T-helper 2 cell (primary cell): ENCODE measurements at places on chromosomes 2 and 18.

- no peak for DNase-seq
Measured at GRCh38 chr2:72136331-72136730, 11.3 kb downstream of the CYP26B1 start.

DNA sequence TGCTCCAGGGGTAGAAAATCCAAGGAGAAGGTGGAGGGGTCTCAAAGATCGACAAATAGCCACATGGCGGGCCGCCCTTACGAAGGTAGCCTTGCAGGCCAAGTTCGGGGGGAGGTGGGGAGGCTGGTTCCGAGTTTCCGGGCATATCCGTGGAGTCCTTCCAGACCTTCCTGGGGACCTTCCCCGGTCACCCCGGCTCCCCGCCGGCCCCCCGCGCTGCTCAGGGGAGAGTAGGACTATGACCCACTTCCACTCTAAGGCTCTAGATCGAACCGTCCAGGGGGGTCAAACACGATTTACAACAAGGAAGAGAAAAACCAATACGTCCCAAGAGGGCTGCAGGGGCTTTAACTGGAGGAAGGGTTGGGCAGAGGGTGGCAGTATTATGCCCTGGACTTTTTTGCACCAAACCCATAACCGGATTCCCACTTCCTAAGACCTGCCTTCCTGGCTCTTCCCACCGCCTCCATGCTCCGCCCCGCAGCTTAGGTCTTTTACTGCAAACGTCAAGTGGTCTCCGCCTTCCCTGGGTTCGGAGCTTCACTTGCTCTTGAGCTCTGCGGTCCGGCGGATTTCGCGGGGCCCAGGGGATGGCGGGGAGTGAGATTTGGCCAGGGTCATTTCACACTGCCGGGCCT is 779 bp upstream of the LYPD6 start:
- DNase-seq = no peak

DNA sequence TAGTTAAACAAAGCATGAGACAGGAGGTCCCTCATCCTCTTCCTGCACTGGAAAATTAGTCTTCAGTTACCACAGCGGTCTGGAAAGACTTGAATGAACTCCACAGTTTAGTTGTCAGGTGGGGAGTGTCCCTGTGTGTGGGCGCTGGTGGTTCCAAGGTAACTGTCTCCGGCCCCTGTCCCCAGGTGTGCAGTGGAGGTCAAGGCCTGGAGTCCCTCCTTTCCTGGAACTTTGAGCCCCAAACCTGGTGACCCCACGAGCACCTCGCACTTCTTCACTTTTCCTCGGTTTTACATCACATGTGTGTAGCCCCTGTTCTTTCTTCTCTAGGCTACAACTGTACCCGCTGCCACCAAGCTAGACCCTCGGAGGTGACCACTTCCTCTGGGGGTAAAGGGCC is 28.0 kb upstream of the INHBB start:
- no peak for DNase-seq

DNA sequence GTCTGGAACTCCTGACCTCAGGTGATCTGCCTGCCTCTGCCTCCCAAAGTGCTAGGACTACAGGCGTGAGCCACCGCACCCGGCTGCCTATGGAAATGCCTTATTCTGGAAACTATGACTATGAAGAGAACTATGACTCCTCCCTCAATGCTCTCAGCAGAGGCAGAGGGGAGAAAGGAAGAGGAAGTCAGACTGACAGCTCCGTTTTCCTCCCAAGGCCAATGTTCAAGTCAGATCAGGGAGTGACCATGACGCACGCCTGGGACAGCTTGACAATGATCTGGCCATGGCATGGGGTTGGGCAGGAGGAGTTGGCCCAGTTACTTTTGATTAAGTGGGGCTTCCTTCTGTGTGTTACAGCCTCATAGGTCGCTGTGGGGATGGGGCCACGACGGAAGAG is 44.3 kb upstream of the MRPL33 start:
- no peak for DNase-seq

DNA sequence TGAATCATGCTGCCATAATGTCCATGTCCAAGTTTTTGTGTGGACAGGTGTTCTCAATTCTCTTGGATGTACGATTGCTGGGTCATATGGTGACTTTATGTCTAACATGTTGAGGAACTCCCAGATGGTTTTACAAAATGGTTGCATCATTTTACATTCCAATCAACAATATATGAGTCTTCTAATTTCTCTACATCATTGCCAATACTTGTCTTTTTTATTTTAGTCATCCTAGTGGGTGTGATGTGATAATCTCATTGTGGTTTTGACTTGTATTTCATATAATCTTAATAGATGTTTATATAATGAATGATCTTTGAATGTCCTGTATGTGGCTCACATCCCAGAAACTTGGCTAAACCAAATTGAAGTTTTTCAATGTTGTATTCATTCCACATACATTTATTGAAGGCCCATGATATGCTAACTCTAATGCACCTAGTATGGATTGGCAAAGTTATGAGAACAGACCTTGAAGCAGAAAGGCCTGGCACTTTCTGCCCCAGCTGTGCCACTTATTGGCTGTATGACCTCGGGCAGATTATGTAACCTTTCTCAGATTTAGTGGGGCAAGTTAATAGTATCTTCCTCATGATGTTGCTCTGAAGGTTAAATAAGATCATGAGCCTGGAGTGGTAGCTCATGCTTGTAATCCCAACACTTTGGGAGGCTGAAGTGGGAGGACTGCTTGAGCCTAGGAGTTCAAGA is 205.4 kb downstream of the RAB3GAP1 start:
- no peak for DNase-seq

- no peak for DNase-seq
Measured at GRCh38 chr2:29262681-29263260, 147.6 kb downstream of the CLIP4 start.

DNA sequence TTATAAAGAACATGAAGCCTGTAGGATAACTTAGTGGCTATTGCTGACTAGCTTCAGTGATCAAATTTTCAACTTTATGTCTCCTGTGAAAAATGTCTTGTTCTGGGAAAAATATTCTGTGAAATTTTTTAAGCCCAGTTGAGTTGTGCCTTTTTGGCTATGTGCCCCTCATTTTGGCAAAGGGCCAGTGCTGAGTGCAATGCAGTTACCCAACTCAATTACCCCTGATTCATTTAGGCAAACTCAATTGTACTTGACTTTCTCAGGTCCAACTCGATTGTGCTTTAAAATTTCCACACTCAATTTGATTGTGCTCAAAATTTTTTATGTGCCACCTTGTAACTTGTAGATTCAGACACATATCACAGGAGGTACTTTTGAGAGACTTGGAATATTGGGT is 548.8 kb upstream of the NRP2 start:
- DNase-seq = no peak

DNA sequence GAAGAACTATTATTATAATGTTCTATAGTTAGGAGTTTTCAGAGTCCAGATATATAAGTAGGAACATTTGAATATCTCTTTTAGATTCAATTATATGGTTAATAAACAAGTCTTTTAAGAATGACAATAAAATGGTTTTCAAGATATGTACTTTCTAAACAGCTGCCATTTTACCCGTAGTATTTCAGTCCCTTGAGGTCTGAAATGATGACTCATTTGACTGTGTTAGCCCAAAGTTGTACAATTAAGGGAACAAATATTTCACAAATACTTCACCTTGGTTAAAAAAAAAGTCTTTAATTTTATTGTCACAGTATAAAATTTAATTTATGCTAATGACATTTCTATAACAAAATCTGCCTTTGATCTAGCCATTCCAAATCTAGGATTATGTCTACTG is 91.6 kb upstream of the TANK start:
- DNase-seq = no peak

- DNase-seq = no peak
Measured at GRCh38 chr2:179682756-179683155, 178.7 kb downstream of the ZNF385B start.

- no peak for DNase-seq
Measured at GRCh38 chr2:192327576-192327975, 132.8 kb upstream of the TMEFF2 start.

GRCh38 chr18:44725300-44726058 is 44.8 kb downstream of the SETBP1 start:
- no peak for DNase-seq

GRCh38 chr2:121479882-121480522 is 50.7 kb upstream of the RNU4ATAC start:
- no peak for DNase-seq

DNA sequence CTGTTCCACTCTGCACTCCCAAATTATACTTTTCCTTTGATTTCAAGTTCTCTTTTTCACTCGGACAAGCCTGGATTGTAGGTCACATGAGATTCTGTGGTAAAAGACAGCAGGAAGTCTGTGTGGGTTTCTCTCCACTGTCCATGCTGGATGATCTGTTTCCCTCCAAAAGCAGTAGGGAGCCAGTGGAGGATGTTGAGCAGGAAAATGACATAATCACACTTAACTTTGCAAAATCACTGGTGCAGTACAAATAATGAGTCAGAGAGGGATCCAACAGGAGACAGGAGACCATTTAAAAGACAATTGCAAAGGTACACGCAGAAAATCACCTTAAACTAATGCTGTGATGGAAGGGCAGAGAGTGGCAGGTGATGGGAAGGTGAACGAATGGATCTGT is 301.3 kb downstream of the ZNF407 start:
- no peak for DNase-seq

DNA sequence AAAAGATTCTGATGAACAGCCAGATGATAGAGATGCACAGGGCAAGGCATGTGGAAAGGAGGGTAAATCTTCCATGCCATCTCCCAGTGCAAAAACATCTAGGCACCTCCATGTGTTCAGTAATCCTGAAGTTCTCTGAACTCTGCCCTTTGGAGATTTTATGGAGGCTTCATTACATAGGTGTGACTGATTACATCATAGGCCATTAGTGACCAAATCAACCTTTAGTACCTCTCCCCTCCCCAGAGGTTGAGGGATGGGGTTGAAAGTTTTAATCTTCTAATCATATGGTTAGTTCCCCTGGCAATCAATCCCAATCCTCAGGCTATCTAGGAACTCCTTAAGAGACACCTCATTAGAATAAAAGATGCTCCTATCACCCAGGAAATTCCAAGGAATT is 2190.2 kb upstream of the PIK3C3 start:
- no peak for DNase-seq

DNA sequence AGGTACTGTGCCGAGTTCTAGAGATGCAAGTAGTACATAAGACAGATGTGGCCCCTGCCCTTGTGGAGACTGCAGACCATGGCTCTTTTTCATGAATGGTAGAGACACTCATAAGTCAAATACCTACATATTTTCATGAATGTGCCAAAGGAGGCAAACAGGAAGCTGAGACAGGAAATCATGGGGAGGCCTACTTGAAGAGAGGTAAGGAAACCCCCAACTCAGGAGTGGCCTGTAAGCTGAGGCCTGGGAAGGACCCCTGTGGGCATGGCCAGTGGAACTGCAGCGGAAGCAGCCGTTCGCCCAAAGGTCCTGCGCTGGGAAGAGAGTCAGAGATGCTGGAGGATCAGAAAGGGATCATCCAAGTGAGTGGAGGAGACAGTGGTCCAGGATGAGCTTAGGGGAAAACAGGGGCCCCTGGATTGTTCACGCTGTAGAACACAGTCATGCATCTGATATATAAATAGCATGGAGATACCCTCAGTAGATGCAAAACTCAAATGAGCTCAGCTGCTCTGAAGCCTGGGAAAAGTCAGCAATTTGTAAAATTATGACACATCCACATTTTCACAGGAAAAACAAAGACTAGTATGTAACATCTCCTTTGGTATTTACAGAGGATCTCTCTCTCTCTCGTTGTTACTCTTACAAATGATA is 228.9 kb downstream of the NEDD4L start:
- no peak for DNase-seq

DNA sequence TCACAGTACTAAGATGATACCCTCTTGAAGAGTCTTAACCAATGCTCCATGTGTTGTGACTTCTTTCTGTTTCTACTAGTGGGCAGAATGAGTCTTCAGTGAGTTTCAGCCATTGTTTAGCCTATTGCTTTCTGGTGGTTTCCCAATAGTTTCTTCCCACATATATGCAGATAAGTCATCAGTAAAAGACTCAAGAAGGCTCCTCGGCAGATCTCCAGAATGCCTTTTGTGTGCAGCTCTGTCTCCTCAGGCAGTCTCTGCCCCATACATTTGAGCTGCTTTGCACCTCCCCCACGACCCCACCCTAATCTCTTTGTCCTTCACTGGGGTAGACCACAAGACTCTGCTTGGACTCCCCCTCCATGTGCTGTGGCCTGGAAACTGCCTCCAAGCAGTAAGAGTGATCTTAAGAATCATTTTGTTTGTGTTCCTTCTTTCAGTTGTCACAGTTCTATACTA is 71.6 kb upstream of the CHRNA1 start:
- no peak for DNase-seq

GRCh38 chr18:58645398-58645797 is 16.5 kb upstream of the ALPK2 start:
- DNase-seq = no peak

GRCh38 chr2:229296016-229296415 is 24.9 kb upstream of the PID1 start:
- no peak for DNase-seq

DNA sequence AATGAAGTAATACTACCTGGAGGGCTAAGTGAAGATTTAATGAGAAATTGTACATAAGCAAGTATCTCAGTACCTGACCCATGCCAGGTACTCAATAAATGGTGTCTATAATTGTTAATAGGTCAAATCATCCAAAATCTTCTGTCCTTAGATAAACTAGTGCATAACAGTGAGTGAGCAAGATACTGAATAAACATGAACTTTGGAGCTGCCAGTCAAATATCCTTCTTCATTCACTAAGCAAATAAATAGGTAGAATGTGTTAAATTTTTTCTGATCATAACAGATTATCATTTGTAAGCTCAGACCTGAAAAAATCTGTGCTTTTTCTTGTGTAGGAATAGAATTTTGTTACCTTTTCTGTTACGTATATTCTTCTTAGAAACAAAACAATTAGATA is 39.6 kb downstream of the RAB3GAP1 start:
- DNase-seq = no peak

GRCh38 chr18:11859903-11860407 is 8.7 kb downstream of the CHMP1B start:
- DNase-seq = no peak

DNA sequence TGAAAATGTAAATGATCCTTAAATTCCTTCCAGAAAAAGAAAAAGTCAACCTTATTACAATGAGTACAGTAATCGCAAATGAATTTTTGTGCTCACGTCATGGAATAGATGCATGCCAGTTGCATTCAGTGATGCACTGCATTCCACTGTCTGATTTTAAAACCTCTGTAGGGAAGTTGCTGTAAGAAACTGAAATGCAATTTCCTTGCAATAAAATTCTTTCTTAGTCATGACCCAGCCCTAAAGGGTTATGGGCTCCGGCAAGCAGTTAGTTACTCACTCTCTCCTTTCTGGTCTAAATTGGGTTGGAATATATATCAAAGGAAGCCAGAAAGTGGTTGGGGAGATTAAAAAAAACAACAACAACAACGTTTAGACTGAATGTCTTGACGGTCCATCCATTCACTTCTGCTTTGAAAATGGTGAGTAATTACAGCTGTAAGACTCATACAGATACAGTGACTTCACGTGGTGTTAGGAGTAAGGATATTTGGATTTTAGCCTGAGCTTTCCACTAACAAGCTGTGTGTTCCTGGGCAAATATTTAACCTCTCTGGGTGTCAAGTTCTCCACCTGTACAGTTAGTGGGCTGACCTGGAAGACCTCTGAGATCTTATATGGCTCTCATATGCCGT is 8.6 kb upstream of the RND3 start:
- no peak for DNase-seq
